ENCODE measurements at places on chromosomes 16 and 17.

- DNase-seq: no peak
Observed at GRCh38 chr16:53998966-53999522, 287.5 kb downstream of the IRX3 start.

DNA sequence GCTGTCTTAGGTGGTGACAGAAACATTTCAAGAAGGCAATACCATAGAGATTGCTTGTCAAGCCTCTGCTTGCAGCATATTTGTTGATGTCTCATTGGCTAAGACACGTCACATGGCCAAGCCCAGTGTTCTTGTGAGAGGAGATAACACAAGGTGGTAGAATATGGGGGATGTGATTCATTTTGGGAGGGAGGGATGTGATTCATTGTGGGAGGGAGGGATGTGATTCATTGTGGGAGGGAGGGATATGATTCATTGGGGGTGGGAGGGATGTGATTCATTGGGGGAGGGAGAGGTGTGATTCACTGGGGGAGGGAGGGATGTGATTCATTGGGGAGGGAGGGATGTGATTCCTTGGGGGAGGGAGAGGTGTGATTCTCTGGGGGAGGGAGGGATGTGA lies 470.5 kb upstream of the SALL1 start:
- DNase-seq: no peak

DNA sequence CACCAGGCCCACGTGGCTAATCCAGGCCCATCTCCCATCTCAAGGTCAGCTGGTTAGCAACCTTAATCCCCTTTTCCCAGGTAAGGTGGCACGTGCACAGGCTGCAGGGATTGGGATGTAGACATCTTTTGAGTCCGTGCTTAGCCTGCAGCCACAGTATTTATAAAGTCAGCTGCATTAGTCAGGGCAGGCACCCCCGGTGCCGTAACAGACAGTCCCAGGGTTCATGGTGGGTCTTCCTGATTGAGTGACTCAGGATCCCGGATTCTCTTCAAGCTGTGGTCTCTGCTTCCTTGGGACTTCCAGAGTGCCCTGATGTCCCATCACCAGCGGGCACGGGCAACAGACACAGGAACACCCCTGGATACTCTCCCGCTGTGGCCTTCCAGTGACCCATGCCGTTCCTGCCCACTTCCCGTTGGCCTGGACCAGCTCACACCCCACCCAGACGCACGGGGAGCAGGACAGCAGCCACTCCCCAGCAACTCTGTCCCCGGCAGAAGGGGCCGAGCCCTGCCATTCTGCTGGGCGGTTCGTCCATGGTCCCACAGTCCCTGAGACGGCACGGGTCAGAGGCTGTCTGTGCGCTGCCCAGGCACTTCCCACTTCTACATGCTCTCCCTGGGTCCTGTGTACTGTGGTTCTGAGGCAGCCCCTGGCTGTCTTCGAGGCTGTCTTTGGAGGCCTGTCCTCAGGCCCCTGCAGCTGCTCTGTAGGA lies 248.6 kb upstream of the GSE1 start:
- no peak for DNase-seq

DNA sequence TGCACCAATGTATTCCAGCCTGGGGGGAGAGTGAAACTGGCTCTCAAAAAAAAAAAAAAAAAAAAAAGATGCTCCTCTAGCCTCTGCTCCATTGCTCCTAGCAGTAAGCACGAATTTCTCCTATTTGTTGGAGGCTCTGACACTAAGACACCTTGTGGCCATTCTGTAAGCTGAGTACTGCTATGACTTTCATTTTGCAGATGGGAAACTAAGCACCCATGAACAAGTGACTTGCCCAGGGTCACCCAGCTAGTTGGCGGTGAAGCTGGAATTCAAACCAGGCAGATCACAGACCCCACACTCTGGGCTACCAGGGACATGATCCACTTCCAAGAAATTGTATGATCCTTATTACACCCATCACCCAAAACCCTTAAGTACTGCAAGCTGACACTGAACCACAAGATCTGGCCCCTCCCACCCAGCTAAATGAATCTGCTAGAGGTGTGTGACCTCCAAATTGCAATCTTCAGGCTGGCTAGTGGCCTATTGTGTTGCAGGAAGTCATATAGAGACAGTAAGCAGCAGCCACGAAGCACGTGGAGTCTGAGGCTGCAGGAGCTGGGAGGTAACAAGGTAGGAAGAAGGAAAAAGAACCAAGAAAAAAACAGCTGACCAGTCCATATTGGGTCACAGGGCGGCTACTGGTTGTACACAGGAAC lies 209.4 kb downstream of the XYLT1 start:
- DNase-seq: no peak

GRCh38 chr16:74033441-74033995 lies 263.1 kb upstream of the PSMD7 start:
- no peak for DNase-seq

DNA sequence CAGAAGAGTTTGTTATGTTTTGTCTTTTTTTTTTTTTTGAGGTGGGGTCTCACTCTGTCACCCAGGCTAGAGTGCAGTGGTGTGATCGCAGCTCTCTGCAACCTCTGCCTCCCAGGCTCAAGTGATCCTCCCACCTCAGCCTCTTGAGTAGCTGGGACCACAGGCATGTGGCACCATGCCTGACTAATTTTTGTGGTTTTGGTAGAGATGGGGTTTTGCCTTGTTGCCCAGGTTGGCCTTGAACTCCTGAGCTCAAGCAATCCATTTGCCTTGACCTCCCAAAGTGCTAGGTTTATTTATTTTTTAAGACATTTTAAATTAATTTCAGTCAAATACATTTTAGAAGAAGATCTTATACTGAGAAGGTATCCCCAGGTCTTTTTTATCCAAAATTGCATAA lies 366.7 kb downstream of the KCNJ2 start:
- no peak for DNase-seq

DNA sequence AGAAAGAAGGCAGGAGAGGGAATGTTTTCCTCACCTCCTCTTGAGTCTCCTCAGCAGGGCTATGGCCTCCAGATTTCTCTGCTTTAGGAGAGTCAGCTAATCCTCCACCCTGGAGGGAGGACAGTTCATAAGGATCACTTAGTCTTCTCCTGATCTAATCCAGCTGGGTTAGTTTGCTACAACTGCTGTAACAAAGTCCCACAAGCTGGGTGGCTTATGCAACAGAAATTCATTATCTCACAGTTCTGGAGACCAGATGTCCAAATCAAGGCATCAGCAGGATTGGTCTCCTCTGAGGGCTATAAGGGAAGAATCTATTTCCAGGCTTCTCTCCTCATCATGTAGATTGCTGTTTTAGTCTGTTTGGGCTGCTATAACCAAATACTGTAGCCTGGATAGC lies 40.6 kb upstream of the XYLT1 start:
- DNase-seq: no peak
